ENCODE measurements at places on chromosomes 2 and 18.

DNA sequence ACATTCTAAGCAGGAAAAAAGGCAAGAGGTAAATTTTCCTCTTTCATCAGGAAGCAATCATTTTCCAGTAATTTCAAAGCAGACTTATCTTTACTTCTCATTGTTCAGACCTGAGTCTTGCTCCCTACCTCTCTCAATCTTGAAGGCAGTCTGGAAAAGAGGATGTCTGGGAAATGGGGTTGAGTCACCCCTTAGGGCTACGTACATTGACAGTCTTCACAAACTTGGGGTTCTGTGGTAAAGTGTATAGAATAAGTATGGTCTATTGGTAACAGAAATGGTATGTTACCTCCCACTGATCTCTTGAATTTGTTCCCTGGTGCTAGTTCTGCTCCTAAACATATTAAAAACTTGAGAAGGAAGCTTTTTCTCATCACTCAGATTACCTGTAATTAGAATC is 361.3 kb downstream of the SS18 start:
- no peak for DNase-seq

DNA sequence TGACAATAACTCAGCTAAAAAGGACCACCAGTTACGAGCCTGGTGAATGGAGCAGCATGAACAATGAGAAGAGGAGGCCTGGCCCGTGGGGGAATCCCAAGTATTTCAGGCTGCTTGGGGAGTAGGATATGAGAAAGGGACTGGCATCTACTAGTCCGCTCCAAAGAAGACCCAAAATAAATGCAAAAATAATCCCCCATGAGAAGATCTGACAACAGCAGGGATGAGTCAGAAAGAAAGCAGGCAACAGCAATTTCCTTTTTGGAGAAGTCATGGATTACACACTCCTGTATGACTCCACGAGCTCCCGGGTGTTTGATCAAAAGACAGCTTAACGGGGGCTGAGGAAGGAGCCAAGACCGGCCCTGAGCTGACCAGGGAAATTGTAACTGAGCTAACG is 111.4 kb downstream of the SOX11 start:
- peak; percentile 9 for DNase-seq

GRCh38 chr2:192029089-192029488 is 165.6 kb downstream of the TMEFF2 start:
- peak; percentile 45 for DNase-seq

GRCh38 chr18:24546307-24546706 is 85.9 kb downstream of the HRH4 start:
- no peak for DNase-seq

- DNase-seq = no peak
Measured at GRCh38 chr18:31302991-31303390, 15.0 kb upstream of the DSG1 start.

GRCh38 chr18:10661317-10661716 is 135.5 kb downstream of the NAPG start:
- DNase-seq = no peak

GRCh38 chr2:15279201-15279876 is 281.8 kb downstream of the NBAS start:
- DNase-seq = no peak

DNA sequence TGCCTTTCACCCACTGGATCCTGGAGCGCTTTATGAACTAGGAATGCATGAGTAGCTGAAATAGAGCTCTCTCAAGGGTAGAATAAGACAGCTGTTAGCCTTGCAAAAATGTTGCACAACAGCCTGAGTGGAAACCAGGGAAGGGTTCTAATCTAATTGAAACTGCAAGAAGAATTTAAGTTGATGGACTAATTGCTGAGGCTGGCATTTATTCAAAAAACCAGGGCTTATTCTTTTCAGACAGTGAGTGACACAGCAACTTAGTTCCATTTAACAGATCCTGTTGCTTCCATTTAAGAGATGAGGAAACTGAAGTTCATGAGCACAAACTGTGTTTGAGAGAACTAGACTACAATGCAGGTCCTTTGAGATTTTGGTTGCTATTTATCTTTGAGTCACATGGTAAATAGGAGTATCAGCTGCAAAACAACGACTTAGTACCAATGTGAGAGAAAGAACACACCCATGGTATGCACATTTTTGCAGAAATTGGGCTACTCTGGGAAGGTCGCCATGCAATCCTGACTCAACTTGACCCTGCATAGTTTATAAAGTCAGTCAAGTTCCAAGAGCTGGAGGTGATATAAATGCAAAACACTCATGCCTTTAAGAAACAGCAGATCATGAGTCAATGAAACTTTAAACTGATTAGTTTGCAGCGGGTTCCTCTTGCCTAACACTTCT is 76.4 kb upstream of the PARD3B start:
- DNase-seq = no peak

GRCh38 chr2:260507-261161 is 3.2 kb downstream of the SH3YL1 start:
- no peak for DNase-seq

GRCh38 chr2:67854103-67854743 is 208.6 kb downstream of the C1D start:
- no peak for DNase-seq

DNA sequence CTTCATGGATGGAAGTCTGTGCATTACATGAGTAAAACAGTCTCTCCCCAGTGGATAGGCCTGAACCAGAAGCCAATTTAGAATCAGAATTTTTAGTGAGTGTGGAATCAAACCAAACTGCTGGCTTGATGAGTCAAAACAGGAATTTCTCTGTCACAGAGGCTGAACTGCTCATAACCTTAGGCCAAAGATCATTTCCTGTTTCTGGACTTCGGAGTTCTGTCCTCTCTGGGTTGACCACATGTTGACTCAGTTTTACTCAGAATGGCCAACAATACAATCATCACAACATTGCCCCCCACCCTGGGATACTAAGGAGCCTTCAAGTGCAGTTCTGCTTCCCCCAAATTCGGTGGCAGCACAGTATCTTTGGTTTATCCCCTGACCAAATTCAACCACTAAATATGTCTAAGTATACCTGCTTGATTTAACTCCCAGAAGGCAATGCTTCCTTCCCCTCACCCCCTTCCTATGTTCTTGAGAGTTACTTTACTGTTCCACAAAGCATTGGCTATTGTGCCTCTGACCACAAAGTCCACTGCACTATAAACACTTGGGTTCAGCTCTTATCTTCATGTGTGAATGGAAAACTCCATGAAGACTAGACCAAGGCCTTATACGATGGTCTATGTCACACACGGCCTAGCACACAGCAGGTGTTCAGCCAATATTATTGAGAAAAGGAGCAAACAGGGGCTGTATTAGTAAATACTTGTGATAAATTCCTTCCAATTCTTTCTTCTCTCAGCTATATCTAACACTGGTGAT is 67.8 kb downstream of the NXPH2 start:
- no peak for DNase-seq

- no peak for DNase-seq
Measured at GRCh38 chr2:43065871-43066270, 160.5 kb downstream of the ZFP36L2 start.

DNA sequence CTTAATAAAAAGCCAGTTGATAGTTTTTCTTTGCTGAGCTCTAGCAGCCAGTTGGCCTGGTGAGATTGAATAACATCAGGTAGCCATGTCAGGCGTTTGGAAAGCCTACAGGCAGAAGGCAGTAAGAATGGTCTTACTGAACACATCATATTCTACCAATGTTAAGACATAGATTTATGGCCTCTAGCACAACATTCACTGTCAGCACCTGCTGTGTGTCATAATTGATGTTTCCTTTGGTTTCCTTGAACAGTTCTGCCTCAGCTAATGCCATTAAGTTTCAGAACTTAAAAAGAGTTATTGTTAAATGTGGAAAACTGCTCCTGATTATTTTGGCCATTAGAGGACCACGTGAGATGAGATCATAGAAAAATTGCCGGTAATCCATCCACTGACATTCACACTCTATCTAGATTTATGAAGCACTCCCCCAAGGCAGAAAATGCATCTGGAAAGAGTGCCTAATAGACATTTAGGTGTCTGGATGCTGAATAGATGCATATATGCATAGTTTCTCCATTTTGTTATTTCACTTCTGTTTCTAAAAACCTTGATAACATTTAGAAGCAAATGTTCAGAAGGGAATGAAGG is 434.7 kb downstream of the PTPRM start:
- no peak for DNase-seq

DNA sequence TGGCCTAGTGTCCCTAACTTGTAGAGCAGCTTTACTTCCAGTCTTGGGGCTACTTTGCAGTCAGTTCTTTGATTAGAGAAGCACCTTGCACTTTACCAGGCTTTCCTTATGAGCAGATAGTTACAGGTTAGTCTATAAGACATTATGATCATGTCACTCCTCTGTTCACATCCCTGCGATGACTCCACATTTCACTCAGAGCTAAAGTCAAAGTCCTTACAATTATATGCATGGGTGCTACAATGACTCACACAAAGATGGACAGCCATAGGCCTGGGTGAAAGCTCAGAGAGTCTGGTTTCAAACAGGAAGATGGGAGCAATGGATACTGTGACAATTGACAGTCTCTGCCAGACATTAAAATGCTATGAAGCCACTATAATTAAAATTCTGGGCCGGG is 27.1 kb upstream of the SSB start:
- no peak for DNase-seq

DNA sequence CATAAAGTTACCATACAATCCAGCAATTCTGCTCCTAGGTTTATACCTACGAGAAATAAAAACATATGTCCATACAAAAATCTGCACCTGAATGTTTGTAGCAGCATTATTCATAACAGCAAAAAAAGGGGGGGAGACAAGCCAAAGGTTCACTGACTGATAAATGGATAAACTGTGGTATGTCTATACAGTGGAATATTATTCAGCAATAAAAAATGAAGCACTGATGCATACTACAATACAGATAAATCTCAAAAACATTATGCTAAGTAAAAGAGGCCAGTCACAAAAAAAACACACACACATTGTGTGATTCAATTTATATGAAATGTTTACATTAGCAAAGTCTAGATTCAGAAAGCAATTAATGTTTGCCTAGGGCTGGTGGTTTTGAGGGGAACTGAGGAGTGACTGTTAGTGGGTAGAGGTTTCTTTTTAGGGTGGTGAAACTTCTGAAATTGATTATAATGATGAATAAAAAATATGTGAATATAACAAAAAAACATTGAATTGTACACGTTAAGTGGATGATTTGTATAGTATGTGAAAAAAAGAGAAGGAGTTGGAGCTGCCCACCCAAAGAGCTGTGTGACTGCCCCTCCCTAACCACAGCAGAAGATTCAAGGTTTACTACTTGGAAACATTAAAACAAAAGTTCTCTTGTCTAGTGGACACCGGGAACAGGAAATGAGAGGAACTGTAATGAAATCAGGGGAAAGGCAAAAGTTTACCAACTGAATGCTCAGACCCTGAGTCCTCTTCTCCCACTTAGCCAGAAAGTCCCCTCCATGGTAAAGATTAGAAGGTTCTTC is 13.4 kb downstream of the COLEC12 start:
- no peak for DNase-seq

DNA sequence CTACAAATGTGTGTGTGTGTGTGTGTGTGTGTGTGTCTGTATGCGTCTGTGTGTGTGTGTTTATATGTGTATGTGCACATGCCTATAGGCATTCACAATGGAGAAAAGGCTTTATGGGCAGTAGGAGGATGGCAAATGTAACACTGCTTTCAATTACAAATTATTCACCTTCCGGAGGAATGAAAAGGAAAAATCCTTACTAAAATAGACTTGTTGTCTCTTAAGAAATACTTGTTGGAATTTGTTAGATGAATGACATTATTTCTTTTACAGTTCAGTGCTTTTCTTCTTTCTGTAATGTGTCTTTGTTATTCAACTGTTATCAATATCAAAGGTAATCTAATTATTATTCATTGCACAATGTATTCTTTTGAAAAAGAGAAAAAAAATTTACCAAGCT is 874.3 kb downstream of the ERBB4 start:
- no peak for DNase-seq

- DNase-seq = peak; percentile 23
Measured at GRCh38 chr2:66364495-66365333, 70.2 kb upstream of the MEIS1 start.

GRCh38 chr2:42900289-42900891 is 108.0 kb upstream of the HAAO start:
- DNase-seq = no peak

DNA sequence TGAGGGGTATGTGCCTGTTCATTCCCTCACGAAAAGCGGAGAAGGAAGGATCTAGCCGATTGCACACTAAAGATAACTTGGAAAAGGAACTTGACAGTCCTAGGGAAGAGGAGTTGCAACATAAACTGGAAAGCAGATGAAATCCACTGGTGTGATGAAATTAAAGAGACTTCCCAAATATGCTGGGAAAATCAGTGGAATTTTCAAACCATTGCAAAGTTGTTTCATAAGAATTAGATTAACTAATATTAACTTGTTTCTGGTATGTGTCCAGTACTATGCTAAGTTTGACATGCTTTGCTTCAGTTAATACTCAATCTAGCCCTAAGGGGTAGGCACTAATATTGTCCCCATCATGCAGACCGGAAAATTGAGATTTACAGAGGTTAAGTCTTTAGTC is 222.7 kb downstream of the IKZF2 start:
- DNase-seq = no peak

DNA sequence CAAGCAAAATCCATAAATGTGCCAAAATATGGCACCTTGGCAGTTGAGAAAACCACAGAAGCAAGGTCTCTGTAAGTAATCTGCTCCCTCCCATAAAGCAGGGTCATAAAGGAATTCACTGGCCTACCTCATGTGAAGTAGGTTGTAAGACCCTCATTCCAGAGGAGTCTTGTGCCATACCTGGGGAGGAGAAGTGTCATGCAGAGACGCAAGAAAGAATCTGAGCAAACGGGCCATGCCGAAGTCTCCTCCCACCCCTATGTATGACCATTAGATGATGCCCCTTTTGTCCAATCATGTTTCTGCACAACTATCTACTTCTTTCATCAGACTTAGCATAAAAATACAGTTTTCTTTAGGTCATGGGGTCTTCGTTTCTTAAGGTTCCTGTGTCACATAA is 14.6 kb downstream of the NMUR1 start:
- DNase-seq = no peak

- DNase-seq = no peak
Measured at GRCh38 chr2:100077456-100077855, 64.9 kb downstream of the AFF3 start.

DNA sequence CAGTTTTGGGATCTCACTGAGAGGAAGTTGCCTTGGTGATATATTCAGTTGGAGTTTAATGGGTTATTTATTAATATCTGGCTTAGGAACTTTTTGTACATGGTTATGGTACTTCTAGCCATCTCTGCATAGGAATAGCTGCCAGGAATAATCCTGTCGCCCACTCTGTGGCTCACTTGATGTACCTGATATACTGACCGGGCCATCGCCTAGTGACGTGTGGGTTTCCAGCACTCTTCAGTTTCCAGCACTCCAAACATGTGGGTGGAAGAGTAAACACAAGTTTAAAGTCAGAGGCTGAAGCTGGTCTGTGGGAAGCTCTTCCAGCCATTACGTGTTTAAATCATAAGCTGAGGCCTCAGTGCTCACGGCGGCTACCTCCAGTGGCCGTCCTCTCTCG is 44.3 kb upstream of the AGAP1 start:
- no peak for DNase-seq

- DNase-seq = peak; percentile 82
Measured at GRCh38 chr2:156334496-156335478, 2.3 kb upstream of the NR4A2 start.
